ENCODE measurements at places on chromosomes 5 and 9. TPM values are rescaled to one million over a fixed set of nuclear protein-coding genes. Genes with fewer than 3 reads are reported as not detected.

DNA sequence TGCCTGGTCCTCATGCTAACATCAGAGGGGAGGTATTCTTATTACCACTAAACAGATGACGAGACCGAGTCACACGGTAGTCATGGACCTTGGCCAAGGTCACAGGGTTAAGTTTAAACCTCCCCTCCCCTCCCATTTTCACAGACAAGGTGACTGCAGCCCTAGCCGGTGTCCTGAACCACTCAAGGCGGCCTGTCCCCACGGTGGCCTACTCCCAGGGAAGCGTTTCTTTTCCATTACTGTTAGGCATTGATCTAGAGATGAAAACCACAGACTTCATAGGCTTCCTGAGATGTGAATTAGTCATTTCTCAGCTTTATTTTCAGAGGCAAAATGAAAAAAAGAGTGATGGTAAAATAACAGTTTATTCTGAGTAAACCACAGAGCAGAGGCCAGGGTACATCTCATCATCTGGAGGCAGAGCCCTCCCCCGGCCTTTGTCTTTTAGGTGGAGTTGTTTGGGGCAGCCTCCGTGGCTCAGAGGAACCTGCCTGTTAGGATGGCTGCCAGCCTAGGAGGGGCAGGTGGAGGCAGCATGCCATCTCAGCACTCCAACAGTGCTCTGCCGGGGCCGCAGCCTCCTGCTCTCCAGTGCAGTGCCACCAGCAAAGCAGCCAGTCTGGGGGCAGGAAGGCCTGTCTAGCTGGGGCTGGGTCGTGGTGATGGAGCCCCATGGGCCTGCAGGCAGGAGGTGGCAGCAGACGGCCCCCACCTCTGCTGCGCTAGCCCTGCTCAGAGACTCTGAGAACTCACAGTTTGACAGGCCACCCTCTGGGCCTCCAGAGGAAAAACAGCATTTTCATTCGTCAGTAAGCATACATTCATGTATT is 71.2 kb downstream of the RAPGEF1 start:
- no peak for DNase-seq

DNA sequence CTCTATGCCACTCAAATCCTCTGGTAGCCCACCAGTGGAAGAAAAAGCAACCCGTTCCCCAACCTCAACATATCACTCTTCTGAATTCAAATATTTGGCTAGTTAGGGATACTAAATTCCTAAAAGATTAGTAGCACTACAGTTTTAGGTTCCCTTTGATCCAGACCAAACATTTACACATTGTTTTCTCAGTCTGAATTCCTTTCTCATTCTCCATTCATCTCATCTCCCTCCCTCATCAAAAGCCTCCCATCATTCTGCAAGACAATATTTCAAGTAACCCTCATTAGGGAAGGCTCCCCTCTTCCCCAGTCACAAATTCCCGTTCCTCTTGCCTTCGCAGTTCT is 26.3 kb downstream of the ADAM19 start:
- DNase-seq = no peak

DNA sequence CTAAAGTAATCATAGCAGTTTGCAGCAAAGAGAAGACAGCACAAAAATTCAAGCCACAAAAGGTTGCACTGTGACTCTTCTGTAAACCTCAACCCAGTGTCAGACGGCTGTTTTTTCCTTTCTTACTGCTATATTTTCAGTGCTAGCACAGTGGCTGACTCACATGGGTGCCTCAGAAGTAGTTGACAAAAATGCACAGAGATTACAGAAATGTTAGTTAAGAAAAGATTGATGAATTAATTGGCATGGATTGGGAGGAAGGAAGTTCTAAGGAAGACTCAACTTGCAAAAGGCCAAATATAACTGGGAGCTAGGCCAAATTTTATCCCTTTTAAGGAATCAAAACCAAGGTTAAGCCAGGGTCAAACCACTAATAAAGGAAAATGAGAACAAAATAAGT is 43.7 kb upstream of the ITGA1 start:
- DNase-seq = no peak

- no peak for DNase-seq
Observed at GRCh38 chr9:112380102-112380824, at the start of gene HSDL2. HSDL2 (plus strand) TSS chr9:112380108; CDS start chr9:112380164, 56 bp downstream.

DNA sequence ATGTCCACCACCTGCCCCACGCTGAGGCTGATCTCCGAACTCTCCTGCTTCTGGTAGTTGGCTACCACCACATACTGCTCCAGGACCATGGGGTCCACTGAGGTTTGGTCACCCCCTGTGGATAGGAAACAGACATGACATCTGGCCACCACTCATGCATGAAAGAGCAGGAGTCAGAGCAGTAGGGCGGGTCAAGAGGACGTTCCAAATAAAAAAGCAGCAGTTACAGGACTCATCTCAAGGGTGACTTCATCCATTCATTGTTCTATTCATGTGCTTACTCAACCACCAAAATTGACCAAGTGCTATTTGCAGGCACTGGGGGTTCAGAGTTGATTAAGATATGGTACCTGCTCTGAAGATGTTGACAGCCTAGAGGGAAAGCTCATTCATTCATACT is 79.2 kb upstream of the UBTD2 start:
- DNase-seq = no peak

DNA sequence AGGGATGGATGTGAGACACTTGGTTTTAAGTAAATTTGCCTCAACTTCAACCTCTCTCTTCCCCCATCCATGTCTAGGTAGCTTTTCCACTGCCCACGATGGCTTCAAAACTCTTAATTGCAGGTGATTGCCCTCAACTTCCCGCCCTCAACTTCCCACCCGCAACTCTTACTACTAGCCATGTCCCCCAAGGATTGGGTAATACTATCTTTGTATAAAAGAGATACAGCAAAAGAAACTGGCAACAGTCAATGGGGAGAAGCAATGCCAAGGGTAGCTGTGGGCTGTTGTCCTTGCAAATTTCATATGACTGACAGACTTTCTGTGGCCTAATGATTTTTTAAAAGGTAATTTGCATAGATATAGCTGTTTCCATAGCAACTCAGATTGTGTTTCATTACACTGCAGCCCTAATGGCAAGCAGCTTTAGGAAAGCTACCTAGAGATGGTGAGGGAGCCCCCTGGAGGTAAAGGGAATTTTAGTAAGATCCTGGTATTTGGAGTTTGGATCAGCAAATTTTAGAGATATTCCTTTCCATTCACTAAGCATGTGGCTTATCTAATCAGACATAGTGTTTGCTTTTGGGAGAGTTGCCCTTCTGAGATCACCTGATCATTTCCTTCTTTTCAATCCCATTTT is 421.5 kb upstream of the DAP start:
- no peak for DNase-seq

GRCh38 chr9:2128618-2129017 is 113.5 kb downstream of the SMARCA2 start:
- no peak for DNase-seq

DNA sequence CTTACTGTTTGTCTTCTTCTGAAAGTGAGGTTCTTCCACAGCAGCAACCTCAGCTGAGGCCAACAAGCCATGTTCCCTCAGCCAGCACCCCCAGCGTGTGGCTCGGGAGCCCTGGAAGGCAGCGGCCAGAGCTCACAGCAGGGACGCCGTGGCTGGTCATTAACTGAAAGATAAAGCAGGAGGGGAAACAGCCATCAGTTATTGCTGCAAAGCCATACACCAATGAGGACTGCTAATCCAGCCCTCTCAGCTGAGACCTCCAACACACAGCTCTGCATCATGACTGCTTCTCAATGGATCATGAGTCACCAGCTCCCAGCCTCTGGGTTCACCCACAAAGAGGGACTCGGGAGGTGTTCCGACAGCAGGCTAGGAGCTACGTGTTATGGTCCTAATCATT is 24.3 kb downstream of the ABCA1 start:
- no peak for DNase-seq

GRCh38 chr5:52469420-52469819 is 318.3 kb upstream of the ITGA1 start:
- no peak for DNase-seq

- no peak for DNase-seq
Observed at GRCh38 chr9:132099741-132100407, 20.2 kb upstream of the MED27 start.

- DNase-seq = no peak
Observed at GRCh38 chr5:73376618-73377170, 71.9 kb downstream of the FOXD1 start.

DNA sequence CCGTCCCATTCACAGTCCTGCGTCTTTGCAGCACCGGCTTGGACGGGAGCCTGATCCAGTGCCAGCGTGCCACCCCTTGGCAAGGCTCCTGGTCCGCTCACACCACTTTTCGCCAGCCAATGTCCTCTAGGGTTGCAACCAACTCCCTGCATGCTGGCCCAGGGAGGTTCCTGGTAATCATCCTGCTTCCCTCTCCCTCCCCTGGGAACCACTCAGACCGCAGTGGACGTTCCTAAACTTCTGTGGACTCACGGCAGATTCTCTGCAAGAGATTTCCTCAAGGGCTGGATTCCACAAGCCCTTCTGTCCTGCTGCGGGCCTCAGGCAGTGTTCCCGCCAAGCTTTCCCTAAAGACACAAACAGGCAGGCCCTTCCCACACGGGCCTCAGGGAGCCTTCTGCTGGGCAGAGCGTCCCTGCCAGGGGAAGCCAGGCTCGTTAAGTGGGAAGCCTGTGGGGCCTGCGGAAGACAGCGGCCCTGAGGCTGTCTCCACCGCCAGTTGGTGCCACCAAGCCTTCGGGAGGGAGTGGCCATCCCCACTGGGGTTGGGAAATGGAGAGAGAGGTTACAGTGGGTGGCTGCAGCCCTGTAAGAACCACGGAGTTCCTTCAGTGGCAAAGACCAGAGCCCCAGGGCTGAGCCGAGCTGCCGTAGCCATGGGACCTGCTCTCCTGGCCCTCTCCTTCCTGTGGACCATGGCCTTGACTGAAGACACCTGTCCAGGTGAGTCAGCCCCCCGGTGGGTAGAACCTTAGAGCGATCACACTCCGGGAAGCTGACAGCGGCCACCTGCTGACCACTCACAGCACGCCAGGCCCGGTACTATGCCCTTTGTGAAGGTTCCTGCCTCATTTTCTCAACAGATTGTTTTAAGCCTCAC is 16.4 kb upstream of the FCN2 start:
- DNase-seq = no peak

DNA sequence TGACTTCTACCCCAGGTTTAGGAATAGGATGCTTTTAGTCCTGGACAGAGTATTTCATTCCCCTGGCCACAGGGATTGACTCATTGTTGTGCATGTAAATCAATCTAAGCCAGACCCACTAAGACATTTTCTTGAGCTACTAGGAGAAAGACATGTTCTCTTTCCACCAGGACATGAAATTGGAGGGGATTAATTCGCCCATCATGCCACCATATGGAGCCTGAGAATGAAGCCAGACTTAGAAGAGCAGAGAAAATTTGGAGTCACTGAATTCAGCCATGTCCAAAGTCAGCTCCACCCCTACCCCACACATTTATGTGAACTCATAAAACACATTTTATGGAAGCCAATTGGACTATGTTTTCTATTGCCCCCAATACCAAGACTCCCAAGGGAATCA is 322.5 kb downstream of the NFIB start:
- DNase-seq = no peak

- no peak for DNase-seq
Observed at GRCh38 chr5:174211277-174211626, 165.7 kb downstream of the NSG2 start.

DNA sequence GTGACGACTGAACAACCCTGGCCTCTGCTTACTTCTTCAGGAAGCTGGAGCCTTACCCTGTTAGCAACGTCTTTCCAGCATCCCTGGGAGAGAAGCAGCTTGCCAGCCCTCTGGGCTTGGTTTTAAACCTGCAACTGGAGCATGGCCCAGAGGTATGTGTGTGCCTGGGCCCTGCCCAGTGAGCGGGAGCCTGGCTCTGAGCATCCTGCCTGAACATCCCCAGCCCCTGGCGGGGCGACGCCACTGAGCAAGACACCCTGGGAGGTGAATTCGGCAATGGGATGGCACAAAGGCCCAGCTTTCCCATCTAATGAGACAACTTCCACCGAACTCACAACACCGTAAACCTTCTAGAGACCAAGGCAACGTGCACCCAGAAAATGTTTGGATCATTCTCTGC is 23.6 kb downstream of the IRX4 start:
- no peak for DNase-seq

DNA sequence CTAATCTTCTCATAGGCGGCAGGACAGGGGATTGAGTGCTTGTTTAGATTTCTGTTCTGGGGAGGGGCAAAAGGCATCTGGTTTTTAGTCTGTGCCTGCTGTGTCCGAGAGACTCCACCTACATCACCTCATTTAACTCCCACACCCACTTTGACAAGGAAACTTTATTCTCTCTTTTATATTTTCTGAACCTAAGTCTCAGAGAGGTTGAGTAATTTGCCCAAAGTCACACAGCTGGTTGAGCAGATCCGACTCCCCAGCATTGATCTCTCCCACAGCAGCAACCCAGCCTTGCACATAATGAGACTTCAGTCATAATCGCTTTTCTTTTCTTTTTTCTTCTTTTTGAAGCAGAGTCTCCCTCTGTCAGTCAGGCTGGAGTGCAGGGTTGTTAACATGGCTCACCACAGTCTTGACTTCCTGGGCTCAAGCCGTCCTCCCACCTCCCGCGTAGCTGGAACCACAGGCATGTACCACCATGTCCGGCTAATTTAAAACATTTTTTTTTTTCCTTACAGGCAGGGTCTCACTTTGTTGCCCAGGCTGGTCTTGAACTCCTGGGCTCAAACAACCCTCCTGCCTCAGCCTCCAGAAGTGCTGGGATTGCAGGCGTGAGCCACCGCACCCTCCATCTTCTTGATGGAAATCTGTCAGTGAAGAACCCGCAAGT is 36.5 kb upstream of the ANKRD33B start:
- DNase-seq = no peak

GRCh38 chr5:5751498-5751897 is 329.0 kb downstream of the ICE1 start:
- no peak for DNase-seq

- no peak for DNase-seq
Observed at GRCh38 chr9:20811872-20812271, 127.8 kb downstream of the FOCAD start.

GRCh38 chr9:124040935-124041816 is 29.6 kb downstream of the LHX2 start:
- DNase-seq = no peak

DNA sequence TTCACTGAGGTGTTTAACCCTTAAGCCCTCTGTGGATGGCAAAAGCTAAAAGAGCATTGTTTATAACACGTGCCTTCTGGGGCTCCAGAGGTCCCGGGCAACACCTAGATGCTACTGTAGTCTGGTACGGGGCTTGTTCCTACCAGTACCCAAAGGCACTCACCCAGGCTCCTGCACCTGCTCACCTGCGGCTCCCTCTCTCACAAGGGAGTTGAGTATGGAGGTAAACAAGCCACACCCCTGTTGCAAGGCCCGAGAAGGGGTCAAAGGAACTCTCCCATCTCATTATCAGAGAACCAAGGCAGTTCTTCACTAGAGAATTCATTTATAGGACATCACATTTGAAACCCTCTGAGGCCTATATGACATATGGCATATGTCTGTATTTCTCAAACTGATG is 53.4 kb upstream of the IL6ST start:
- no peak for DNase-seq

GRCh38 chr9:133406480-133407307 is 11.1 kb downstream of the REXO4 start:
- no peak for DNase-seq

- no peak for DNase-seq
Observed at GRCh38 chr5:97832645-97833296, 649.7 kb upstream of the RIOK2 start.

MED22 gene
- total RNA-seq = 30.0 TPM

CBY3 gene
- not detected for total RNA-seq

PCDHB2 gene
- 0.17 TPM for total RNA-seq

FYB1 gene
- total RNA-seq = not detected

CDKN2B-AS1 gene
- total RNA-seq = not detected

ADGRD2 gene
- not detected for total RNA-seq

C9 gene
- total RNA-seq = not detected

FSTL4 gene
- not detected for total RNA-seq

DCTN3 gene
- 150 TPM for total RNA-seq

LCNL1 gene
- not detected for total RNA-seq
